ELR (cell line): ENCODE measurements at places on chromosomes 4 and X.
A peak's percentile ranks its signal among the peaks of the same experiment; 100 is the strongest.

DNA sequence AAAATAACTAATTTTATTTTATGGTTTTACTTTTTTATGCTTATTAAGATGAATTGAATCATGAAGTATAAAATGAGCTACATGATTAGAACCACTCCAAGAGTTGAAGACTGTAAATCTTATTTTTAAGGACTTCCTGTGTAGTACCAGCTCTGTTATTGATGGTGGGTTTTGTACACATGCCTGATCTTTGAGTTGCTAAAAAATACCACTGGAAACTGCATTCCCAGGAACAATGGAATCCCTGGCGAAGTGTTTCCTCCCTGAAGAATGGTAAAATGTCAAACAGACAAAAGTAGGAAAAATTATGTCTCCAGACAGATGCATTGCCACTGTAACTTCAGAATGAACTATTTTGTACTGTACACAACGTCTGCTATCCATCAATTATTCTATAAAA is 935.4 kb upstream of the TENM3 start:
- DNase-seq, result no peak

GRCh38 chr4:182975806-182976205 is 58.6 kb upstream of the DCTD start:
- DNase-seq, result peak; percentile 92

DNA sequence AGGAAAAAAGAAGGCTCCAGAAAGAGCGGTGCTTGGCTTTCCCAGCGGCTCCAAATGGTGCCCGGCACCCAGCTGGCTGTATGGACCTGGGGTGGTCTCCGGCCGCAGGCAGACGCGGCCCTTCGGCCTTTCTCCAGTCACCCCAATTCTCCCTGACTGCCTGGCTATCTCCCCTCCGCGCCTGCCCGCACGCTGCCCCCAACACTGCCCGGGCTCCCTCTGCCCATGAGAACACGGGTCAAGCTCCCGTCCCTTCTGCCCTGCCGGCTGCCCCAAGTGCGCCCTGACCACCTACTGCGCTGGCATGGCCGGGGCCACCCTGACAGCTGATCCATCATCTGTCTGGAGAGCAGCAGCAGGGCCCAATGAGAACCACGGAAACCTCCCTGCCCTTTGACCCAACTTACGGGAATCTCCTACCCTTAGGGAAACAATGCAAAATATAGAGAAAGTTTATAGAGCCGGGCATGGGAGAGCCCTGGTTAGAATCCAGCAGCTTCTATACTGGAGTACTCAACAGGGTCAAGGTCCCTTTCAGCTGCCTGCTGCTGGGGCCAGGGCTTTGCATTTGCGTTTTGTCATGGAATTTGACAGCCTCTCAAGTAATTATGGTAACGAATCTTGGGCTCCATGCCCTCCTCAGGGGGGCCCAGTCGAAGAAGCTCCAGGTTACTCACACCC is 1.2 kb upstream of the FAM3A start:
- DNase-seq, result no peak

- peak; percentile 54 for DNase-seq
These were observed 103.9 kb upstream of the RAB40AL start for GRCh38 chrX:102833136-102833535.

DNA sequence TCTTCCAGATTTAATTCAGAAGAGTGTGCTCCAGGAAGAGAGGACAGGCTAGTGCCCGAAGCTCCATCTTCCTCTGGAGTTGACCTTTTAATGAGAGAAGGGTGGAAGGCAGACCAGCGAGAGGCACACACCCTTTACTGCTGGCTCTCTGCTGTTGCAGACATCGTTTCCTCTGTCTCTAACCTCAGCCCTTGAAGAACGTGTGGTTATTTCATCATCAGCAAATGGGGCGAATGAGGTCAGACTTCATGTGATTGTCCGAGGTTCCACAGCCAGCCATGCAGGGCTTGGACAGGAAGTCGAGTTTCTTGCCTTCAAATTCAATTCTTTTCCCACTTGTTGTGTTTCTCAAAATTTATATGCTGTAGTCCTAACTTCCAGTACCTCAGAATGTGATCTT is 155.2 kb upstream of the MSX1 start:
- peak; percentile 14 for DNase-seq

DNA sequence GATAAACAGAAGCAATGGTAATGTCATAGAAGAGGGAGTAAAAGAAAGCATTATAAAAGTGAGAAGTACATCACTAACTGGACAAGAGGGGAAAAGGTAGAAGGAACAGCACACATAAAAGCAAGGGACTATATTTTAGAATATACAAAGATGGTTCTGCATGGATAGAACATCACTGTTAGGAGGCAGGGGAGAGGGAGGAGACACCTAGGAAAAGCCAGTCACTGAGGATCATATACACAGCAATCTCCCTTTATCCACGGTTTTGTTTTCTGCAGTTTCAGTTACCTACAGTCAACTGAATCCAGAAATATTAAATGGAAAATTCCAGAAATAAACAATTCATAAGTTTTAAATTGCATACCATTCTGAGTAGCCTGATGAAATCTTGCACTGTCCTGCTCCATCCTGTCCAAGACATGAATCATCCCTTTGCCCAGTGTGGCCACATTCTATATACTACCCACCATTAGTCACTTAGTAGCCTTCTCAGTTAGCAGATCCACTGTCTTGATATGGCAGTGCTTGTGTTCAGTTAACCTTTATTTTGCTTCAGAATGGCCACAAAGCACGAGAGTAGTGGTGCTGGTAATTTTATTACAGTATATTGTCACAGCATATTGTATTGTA is 74.2 kb downstream of the PPA2 start:
- DNase-seq, result peak; percentile 91

DNA sequence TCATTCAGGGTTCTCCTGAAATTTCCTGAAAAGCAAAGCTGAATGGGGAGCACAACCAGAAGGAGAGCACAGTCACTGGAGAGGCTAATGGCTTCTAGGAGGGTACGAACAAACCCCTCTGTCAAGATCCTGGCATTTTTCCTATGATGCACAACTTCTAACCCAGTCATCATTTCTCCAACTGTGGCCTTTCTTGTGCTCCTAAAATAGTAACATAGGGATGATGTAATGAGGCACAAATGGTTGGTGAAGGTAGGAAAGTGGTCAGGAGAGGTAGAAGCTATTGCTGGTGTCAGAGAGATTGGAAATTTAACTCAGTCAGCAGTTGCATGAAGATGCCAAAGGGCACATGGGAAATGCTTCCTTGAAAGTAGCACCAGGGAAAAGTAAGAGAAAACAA is 52.7 kb downstream of the SLC10A7 start:
- DNase-seq, result no peak

DNA sequence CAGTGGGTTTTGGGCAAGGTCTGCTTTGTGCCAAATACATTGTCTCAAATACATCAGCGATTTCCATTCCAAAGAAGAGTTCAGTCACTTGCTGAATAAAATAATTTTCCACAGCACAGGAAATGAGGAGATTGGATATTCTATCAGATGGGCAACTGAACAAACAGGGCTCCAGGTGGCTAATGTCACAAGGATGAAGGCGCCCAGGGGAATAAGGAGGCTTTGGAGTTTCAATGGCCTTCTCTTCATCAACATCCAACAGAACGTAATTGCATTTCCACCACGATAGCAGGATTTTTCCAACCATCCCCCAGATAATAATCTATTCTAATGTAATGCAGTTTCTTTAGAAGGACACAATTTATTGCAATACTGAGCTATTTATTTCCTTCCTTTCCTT is 104.7 kb upstream of the KLHL13 start:
- DNase-seq, result no peak

DNA sequence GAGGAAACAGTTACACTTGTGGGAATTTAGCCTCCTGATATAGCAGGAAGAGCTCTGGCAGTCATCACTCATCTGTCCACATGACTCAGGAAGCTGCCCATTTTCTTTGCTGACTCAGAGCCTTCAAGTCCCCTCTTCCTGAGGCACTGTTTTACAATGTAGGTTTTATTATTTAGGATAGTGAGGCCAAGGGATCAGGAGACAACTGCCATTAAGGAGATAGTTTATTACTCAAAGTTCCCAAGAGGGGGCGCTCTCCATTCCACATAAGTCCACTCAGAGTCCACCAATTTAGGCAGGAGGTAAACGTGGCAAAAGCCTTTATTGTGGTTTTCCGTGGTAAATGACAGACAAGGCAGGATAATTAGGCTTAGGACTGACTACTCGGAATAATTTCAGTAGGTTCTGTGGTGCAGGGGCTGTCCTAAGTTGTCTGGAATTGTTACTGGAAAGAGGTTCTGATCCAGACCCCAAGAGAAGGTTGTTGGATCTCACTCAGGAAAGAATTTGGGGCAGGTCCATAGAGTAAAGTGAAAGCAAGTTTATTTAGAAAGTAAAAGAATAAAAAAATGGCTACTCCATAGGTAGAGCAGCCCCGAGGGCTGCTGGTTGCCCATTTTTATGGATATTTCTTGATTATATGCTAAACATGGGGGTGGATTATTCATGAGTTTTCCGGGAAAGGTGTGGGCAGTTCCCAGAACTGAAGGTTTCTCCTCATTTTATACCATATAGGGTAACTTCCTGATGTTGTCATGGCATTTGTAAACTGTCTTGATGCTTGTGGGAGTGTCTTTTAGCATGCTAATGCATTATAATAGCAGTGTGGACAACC is 96.0 kb upstream of the RAB40AL start:
- peak; percentile 38 for DNase-seq

DNA sequence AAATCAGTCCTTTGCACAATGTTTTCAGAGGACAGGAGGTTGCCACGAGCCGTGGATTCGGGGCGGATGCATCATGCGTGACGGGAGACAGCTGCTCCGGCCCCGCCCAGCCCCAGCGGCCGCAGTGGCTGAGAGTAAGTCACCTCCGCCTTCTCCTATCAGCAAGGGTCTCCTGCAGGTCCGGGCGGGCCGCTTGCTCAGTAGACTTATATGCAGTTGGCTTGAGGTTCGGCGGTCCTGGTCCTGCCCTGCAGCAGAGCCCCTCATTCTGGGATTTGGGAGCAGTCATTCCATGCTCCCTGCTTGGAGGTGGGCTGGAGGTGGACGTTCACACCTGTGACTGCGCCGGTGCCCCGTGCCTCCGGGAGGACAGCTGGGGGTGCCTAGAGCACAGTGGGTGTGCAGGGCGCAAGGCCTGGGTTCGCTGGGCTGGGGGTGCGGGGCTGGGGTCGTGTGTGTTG is 86.3 kb upstream of the ADRA2C start:
- no peak for DNase-seq

GRCh38 chr4:10240691-10241090 is 124.1 kb upstream of the WDR1 start:
- no peak for DNase-seq

DNA sequence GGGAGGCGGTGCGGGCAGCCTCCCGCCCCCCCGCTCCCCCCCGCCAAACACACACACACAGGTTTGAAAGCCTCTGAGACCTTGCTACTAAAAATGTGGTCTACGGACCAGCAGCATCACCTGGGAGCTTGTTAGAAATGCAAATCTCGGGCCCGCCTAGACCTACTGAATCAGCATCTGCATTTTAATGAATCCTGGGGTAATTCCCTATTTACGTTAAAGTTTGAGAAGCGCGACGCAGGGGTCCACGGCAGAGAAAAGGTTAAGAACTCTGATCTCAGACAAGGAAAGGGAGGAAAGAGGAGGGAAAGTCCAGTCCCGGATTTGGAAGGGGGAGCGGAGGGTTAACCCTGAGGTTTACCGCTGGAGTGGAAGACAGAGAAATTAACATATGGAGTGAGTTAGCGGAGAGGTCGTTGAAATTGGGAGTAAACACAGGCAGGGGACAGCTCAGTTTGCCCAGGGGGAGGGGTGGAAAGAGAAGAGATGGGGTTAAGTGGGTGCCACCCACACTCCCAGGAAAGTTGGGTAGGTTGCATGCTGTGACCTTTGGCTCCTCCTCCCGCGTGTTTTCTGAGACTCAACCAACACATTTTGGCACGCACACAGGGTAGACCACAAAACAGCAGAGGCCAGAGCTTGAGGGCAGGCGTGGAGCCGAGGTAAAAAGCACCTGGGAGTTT is 483.6 kb downstream of the BCOR start:
- no peak for DNase-seq

DNA sequence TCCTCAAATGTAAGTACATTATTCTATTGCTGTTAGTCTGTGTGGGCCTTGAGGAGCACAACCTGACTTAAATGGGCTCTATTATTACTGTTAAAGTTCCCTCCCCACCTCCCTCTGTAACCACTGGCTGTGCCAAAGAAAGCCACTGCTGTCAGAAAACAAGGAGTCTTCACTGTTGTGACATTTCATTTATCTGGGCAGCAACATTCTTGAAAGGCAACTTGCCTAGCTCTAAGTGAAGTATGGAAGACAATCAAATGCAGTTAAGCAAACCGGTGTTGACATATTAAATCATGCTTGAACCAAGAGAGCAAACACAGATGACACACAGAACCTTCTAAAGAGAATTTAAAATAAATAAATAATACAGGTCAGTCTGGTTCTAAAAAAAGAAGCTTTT is 81.0 kb downstream of the EPHA5 start:
- no peak for DNase-seq

- DNase-seq, result no peak
These were observed 578.7 kb downstream of the BCOR start for GRCh38 chrX:39519030-39519488.

DNA sequence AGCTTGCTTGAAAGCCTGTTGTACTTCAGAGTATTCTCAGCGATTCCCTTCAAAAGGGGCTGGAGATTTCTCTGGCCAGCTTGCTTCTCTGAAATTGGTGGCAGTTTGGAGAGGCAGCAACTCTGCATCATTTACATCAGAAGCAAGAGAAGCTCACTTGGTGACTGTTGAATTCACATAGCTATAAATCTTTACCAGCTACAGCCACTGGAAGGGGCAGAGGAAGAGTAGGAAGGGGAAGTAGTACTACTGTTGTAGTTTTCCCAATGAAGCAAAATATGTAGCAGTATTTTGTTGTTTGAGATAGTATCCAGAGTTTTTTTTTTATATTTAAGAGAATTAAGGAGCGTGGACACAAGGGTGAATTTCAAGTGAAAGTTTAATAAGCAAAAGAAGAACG is 2.8 kb downstream of the TENT5D start:
- no peak for DNase-seq

DNA sequence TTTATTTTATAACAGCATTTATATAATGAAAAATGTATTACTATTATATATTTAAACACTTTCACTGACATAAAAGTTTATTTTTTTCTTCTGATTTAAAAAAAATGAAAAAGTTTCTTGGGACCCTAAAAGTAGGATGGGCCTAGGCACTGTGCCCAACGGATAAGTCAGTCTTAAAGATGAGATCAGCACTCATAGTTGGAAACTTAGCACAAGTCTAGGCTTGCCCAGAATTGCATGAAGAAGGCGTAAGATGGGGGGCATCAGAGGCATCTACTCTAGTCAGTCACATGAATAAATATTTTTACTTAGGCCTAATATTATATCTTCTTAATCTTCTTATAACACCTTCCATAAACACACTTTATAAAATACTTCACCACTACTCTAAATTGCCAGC is 306.7 kb upstream of the GRID2 start:
- no peak for DNase-seq

GRCh38 chrX:153568451-153569011 is 30.4 kb downstream of the CCNQ start:
- DNase-seq, result no peak

DNA sequence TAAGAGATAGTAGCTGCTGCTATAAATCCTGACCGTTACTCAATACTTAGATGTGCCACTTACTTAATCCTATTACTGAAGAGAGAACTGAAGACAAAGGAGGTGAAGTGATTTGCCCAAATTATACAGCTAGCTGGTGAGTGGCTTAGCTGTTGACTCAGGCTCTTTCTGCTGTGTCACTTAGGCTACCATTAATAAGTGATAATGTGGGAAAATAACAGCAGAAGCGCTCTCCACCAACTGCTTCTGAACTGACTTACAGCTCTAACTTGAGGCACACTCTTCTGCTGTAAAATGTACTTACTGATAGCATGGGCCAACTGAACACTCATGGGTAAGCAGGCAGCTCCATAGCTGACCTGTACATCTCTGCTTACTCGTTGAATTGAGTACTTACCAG is 7.5 kb upstream of the KLHL5 start:
- no peak for DNase-seq

GRCh38 chr4:108247387-108248049 is 78.8 kb upstream of the LEF1 start:
- no peak for DNase-seq
